ENCODE measurements at places on chromosomes 2 and 18.

GRCh38 chr2:103464831-103465230 is 703.0 kb downstream of the TMEM182 start:
- no peak for DNase-seq

GRCh38 chr2:84778911-84779690 is 101.8 kb downstream of the TRABD2A start:
- no peak for DNase-seq

DNA sequence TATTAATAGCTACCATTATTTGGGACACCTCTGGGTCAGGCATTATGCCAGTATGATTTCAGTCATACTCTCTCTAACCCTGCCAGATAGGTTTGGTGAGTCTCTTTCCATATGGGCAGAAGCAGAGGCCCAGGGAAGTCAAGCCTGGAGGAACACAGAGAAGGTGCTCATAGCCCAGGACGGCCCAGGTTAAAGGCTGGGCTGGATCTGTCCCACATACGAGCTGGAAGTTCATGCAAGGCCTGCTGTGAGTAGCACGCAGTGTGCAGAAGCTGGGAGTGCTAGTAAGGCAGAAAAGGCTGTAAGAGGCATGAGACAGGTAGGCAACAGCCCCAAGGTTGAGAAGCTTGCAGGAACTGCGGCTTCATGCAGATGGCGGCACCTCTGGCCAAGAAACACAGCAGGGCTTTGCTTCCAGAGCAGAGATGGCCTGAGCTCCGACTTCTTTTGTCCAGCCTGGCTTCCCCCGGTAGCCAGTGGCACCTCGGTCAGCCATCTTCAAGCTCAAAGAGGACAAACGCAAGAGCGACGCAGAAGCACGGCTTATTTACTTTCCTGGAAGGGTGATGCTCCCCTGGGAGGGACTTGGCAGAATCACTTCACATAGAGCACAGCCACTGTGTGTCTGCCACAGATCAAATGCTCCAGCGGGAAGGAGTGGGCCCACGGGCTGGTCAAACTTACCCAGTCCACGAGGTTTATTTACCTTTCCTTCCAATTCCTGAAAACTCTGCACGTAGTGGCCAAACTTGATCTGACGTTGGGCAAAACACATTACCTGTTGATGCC is 58.5 kb upstream of the MAP4K4 start:
- no peak for DNase-seq

DNA sequence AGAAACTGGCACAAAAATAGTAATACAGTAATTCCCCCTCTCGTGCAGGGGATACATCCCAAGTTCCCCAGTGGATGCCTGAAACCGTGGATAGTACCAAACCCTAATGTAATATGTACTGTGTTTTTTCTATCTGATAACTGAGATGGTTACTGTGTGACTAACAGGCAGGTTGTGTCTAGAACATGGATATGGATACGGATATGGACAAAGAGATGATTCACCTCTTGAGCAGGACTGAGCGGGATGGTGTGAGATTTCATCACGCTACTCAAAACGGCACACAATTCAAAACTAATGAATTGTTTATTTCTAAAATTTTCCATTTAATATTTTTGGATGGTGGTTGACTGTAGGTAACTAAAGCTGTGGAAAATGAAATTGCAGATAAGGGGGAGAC is 3.4 kb downstream of the MBD1 start:
- no peak for DNase-seq

- no peak for DNase-seq
Observed at GRCh38 chr2:175630280-175631244, 371.5 kb downstream of the LNPK start.

GRCh38 chr2:138831154-138831553 is 51.0 kb upstream of the NXPH2 start:
- DNase-seq, result no peak

- peak; percentile 52 for DNase-seq
Observed at GRCh38 chr2:216829533-216829932, 30.3 kb downstream of the TNP1 start.

GRCh38 chr2:119233326-119234020 is 9.8 kb downstream of the STEAP3 start:
- DNase-seq, result no peak

DNA sequence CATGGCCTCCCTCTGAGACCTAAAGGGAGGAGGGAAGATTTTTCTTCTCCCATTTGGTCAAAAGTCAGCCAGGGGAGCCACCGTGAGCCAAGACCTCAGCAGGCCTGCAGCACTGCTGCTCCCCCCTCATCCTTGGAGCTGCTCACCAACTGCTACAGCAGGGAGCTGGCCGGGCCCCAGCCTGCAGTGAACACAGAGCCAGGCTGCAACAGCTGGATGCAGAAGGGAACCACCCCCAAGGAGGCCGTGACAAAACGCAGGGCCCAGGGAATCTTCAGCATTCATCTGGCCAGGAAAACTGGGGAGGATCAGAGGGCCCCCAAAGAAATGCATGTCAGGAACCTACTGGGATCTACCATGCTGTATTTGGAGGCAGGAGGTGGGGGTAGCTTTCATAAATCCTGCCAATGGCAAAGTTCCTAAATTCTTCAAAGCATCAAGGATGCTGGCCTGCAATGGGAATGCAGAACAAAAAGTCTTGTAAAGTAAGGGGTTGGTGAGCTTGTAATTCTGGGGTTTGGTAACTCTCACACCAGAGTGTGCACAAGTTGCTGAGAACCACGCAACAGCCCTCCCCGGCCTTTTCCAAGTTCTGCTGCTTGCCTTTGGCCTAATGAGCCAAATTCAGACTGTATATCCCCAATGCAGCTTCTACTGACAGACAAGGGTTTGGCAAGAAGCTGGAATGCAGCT is 61.0 kb downstream of the CACNB4 start:
- DNase-seq, result no peak

- DNase-seq, result no peak
Observed at GRCh38 chr2:60530660-60531281, 22.7 kb downstream of the BCL11A start.

DNA sequence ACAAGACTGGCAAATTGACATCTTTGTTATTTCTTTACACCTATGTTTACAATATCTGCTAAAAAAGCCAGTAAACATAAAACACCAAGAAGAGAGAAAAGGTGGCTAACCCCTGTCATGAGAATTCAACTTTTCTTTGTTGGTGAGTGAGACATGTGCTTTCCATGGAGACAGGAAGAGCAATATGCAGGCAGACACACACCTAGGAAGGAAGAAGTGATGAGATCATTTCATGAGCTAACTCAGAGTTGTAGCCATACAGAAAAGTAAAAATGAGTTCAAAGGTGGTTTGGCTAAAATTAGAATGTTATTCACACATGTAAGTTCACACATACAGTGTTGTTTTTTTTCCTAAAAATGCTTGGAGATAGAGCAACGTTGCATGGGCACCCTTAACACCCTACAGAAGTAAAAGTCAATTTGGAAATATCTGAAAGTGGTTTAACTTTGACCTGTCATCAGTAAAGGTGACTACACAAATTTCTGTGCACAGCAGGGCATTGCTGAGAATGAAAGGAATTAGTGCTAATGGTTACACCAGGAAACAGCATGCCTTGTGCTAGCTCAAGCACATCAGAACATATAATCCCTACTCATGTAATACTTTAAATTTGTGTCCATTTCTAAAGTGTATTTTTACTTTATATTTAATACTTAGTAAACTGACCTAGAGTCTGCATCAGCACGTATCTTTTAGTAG is 557.6 kb downstream of the CBLN2 start:
- DNase-seq, result no peak

GRCh38 chr2:57796527-57796926 is 250.1 kb upstream of the VRK2 start:
- peak; percentile 50 for DNase-seq

- DNase-seq, result no peak
Observed at GRCh38 chr2:187497140-187497539, 49.1 kb upstream of the CALCRL start.

DNA sequence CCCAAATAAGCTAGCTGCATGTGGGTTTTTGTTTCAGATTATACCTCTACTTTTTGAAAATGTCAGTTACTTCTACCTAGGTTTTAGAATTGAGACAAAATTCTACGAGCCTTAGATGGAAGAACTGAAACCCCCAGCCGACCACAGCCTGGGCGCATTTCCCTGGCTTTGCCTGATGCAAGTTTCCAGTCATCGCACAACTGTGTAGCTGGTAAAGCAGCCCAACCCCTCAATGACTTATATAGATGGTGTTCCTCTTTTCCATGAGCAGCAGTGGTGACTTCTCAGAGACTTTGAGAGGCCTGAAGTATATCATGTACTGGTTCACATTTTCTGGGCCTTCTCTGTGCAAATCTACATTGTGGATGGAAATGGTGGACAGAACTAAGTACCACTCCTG is 515.4 kb upstream of the RAB6C start:
- DNase-seq, result no peak

- DNase-seq, result peak; percentile 19
Observed at GRCh38 chr2:241854342-241855244, 4.1 kb downstream of the PDCD1 start.
